ENCODE measurements at places on chromosomes 7 and 10.

DNA sequence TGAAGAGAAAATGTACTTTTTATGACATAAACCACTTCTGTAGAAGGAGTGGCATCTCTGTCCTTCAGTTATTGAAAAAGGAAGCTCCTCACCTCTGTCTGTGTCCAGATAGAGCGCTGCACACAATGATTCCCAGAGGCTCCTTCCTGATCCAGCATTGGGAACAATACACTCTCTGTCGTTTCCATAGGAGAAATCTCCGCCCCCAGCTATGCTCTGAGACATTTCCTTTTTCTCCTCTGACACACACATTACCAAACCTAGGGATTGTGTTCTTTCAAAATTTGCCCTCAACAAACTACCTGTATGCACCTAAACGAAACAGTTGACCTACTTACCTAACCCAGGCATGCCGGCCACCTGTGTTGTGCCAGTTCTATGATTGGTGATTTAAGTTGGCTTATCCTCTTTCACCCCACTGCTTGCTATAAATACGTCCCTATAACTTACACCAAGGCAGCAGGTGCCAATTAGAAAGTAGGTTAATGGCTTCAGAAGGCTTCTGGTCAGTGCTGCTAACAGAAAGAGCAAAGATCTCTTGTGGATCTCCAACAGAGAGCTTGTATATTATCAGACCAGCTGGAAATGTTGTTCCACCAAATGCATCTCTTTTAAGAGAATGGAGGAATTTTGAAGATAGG lies 140.1 kb upstream of the JCAD start:
- no peak for DNase-seq

DNA sequence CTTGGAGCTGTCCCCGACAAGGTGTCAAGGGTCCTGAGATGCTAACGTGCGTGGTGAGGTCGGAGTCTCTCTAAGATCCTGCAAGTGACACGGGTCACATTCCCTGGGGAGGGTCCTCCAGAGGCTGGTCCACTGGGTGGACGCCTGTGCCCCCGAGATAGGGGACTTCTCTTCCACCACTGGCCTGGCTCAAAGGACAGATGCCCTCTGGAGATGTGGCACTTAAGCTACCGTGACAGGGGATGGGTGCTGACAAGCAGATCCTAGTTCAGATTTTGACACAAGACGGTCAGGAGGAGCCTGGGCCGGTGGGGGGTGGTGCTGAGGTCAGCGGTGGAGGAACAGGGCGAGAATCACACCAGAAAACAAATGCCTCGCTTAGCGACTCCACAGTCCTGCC lies 178.0 kb downstream of the ADARB2 start:
- DNase-seq: no peak

GRCh38 chr7:50209461-50210135 lies 94.9 kb upstream of the IKZF1 start:
- peak; percentile 54 for DNase-seq

- no peak for DNase-seq
These were observed 879.5 kb downstream of the SORCS1 start for GRCh38 chr10:106284802-106285587.

- no peak for DNase-seq
These were observed 101.5 kb upstream of the GPR26 start for GRCh38 chr10:123564631-123565030.

- peak; percentile 94 for DNase-seq
These were observed 78.9 kb downstream of the MKI67 start for GRCh38 chr10:128047351-128047750.

DNA sequence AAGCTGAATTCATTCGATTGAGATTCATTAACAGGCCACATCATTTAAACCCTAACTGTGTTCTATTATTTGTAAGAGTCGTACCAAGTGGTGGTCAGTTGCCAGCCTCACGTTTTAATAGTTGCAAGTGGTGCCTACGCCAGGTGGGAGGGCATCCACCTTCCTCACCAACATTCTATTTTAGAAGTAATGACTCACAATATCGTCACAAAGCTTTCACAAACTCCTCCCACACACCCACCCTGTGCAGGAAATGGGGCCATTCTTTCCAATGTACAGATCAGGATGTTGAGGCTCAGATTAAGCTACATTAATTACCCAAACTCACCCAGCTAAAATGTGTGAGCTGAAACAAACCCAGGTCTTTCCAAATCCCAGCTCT lies 77.3 kb upstream of the SAMD8 start:
- DNase-seq: peak; percentile 61

- DNase-seq: no peak
These were observed 591.5 kb downstream of the AUTS2 start for GRCh38 chr7:70189776-70190175.

- no peak for DNase-seq
These were observed 140.3 kb upstream of the LAMB4 start for GRCh38 chr7:108270385-108271015.

All from activated CD4-positive, alpha-beta T cell treated with anti-CD3 and anti-CD28 coated beads, Interleukin-2, Interleukin-6, amounts not matched to agents 100 ng/mL and 50 ng/mL, durations not matched to agents 16 hours and 8 hours (primary cell).